ENCODE measurements at places on chromosomes 16 and 17. TPM values are rescaled to one million over a fixed set of nuclear protein-coding genes. Genes with fewer than 3 reads are reported as not detected.

Gene WNK4
- 0.45 TPM for total RNA-seq

Gene C17orf113
- 0.49 TPM for total RNA-seq

Gene MYH2
- total RNA-seq, result not detected

Gene NAA38
- total RNA-seq, result 41.1 TPM

Gene HNF1B
- not detected for total RNA-seq

Gene ZACN
- total RNA-seq, result not detected

Gene KRTAP17-1
- total RNA-seq, result not detected

Gene TAT
- not detected for total RNA-seq

Gene XPO6
- total RNA-seq, result 112 TPM

Gene JPT1
- total RNA-seq, result 71.1 TPM

Gene GPR139
- total RNA-seq, result not detected

Gene NOMO2
- total RNA-seq, result 30.3 TPM

Gene EFNB3
- total RNA-seq, result 0.90 TPM

Gene UBE2I
- total RNA-seq, result 39.8 TPM

Gene OR1E2
- not detected for total RNA-seq

Gene CDH1
- not detected for total RNA-seq

Gene TPSAB1
- not detected for total RNA-seq

Gene CDH3
- total RNA-seq, result not detected

Gene PTGES3L
- 0.65 TPM for total RNA-seq

Gene TBX6
- 0.09 TPM for total RNA-seq

Gene TNFRSF13B
- not detected for total RNA-seq

Gene EPX
- not detected for total RNA-seq

Gene SLC25A39
- total RNA-seq, result 61.5 TPM

Gene CDC27
- total RNA-seq, result 128 TPM

Gene CLDN6
- 1.1 TPM for total RNA-seq

Gene KRTAP4-9
- not detected for total RNA-seq

Gene SHISA9
- total RNA-seq, result not detected

Gene KRT24
- total RNA-seq, result not detected

Gene BRICD5
- 0.57 TPM for total RNA-seq

Gene HOXB9
- total RNA-seq, result not detected

Gene VKORC1
- total RNA-seq, result 56.3 TPM

Gene LYRM1
- 49.8 TPM for total RNA-seq
